ENCODE measurements at places on chromosomes 2 and 18.

- DNase-seq = no peak
Measured at GRCh38 chr2:213145715-213146242, 5.6 kb downstream of the IKZF2 start.

DNA sequence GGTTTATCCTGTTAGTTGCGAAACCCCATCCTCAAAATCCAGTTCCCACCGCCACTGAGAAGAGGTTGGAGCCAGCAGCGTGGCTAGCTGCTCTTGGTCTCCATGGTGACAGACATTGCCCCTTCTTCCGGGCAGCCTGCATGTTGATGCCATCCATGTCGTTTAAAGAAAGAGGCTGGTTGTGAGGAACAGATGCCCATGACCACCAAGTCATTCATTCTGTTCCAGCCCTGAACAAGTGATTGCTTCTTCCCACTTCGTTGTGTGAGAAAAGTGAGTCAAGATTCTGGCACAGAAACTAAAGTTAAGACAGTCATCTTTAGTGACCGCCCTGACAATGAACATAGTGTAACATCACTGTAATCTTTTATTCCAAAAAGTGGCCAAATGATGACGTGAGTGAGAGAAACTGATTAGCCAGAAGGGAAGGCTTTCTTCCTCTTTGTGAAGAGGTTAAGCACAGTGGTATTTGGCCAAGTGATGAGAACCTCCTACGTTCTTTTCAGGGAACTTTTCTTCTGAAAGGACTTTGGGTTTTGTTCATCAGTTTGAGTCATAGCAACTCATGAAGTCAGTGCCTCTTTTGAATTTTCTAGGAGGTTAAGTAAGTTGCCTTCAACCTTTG lies 272.5 kb downstream of the GALR1 start:
- no peak for DNase-seq

GRCh38 chr2:109183871-109184270 lies 54.9 kb downstream of the SH3RF3 start:
- no peak for DNase-seq

- DNase-seq = no peak
Measured at GRCh38 chr2:39519886-39520285, 82.8 kb upstream of the MAP4K3 start.

- DNase-seq = no peak
Measured at GRCh38 chr2:7206111-7206810, 289.0 kb downstream of the RNF144A start.

- no peak for DNase-seq
Measured at GRCh38 chr2:9673914-9674481, 43.2 kb upstream of the YWHAQ start.

DNA sequence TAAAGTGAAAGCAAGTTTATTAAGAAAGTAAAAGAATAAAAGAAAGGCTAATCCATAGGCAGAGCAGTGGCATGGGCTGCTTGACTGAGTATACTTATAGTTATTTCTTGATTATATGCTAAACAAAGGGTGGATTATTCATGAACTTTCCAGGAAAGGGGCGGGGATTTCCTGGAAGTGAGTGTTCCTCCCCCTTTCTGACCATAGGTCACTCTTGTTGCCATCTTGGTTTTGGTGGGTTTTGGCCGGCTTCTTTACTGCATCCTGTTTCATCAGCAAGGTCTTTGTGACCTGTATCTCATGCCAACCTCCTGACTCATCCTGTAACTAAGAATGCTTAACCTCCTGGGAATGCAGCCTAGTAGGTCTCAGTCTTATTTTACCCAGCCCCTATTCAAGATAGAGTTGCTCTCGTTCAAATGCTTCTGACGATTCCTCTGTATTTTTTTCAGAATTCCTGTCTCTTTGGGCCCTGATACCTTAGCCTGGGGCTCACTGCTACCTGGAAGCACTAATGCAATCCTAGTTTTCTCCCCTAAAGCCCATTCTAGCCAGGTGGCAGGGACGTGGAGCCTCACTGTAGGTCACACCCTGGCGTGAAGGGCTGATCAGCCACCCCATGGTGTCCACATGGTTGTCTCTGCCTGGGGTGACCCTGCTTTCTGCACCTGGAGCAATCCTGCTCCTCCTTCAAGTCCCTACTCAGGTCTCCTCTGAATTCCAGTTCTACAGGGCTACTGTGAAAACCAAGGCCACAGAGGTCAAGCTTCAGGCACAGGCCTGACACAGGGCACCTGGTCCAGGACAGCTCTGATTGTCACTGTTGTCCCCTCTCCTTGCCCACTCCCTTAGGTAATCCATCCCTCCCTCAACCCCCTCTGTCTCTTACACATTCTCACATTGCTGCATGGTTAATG lies 6.0 kb upstream of the SLC35F6 start:
- DNase-seq = peak; percentile 99

DNA sequence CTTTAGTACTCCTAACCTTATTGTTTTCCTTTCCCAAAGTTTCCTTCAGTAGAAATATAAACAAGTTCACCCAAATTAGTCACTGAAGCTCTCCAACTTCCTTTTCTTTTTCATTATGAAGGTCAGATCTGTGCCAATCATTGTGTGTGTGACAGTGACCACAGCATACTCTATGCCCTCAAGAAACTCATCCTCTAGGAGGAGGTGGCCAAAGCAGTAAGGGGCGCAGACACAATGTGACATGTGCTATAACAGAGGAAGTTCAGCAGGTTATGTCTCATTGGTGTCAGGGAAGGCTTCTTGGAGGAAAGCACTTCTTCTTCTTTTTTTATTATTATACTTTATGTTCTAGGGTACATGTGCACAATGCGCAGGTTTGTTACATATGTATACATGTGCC lies 60.0 kb upstream of the PSME4 start:
- DNase-seq = no peak

DNA sequence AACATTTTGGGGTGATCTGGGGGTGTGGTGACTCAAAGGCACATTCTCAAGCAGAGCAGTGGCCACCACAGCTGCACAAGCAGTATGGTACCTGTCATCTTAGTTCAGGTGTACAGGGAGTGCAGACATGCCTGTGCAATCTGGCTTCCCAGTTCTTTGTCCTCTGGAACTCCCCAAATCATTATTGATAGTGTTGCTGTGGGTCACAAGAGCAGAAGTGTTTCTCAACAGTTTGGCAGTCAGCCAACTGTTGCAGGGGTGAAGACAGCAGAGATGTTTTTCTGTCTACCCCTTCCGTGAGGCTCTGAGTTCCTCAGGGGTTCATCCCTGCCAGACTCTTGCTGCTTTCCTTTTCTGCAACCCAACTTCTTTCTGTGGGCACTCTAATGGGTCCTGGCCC lies 206.5 kb upstream of the ZSWIM2 start:
- DNase-seq = no peak

- DNase-seq = no peak
Measured at GRCh38 chr2:66721776-66722175, 286.9 kb downstream of the MEIS1 start.

GRCh38 chr18:23225503-23225902 lies 90.2 kb downstream of the CABLES1 start:
- DNase-seq = peak; percentile 85

Measured in HT1080 (cell line).